ENCODE measurements at places on chromosomes 12 and 14. TPM values are rescaled to one million over a fixed set of nuclear protein-coding genes. Genes with fewer than 3 reads are reported as not detected.

Gene ARHGAP9
- total RNA-seq: 101 TPM

Gene ABCC9
- total RNA-seq: 0.05 TPM

Gene AQP6
- not detected for total RNA-seq

Gene ACRBP
- total RNA-seq: 1.8 TPM

Gene KRT6C
- not detected for total RNA-seq

Gene MIP
- total RNA-seq: not detected

Gene SLC4A8
- total RNA-seq: 10.7 TPM

Gene SSTR1
- 0.05 TPM for total RNA-seq

DNA sequence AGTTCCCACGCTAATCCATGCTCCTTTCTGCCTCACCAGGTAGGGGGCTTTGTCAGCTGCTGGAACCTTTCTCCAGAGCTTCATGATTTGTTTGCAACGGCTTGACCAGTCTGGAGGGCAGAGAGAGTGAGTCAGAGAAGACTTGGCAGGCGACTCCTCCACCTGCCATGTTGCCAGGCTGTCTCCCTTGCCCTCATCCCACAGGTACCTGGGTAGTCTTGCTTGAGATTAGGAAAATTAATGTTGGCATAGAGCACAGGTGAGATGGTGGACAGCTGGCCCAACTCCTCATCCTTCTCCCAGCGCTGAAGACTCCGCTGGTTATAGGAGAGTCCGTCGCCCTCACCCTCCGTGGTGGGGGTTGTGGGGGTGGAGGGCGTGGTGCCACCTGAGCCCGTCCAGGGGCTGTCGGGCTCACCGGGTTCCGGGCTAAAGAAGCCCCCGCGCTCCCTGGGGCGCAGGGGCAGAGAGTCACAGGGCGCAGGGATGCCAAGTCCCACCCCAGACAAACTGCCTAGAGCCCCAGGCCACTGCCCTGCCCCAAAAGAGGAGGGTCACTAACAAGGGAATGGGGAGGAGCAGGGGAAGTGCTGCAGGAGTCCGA, 18.6 kb downstream of the KMT2D start:
- no peak for DNase-seq

DNA sequence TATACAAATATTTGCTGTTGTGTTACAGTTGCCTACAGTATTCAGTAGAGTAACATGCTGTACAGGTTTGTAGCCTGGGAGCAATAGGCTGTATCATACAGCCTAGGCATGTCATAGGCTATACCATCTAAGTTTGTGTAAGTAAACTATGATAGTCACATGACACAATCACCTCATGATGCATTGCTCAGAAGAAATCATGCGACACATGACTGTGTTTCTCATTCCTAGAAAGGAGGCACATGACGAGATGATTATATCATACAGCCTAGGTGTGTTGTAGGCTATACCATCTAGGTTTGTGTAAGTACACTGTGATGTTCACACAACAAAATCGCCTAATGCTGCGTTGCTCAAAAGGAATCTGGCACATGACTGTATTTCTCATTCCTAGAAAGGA, 31.9 kb downstream of the NOPCHAP1 start:
- DNase-seq: no peak

- DNase-seq: no peak
Measured at GRCh38 chr14:99389174-99389826, 91.4 kb downstream of the SETD3 start.

DNA sequence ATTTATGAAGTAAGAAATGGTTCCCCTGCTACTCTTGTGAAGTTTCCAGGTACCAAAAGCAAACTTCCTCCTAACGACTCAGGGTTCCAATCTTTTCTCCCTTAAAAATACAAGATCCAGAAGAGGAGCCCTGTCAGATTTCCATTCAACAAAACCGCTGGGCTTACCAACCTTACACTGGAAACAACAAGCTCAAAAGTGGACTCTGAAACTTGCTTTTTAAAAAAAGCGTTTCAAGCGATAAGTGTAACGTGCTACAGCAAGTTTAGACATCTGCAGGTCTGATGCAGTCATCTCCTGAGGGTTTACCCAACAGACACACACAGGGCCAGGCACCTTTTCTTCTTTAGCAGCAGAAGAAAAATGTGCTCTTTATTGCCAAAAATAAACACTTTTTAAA, 6.9 kb upstream of the CREBL2 start:
- no peak for DNase-seq

- DNase-seq: no peak
Measured at GRCh38 chr12:120367233-120367923, 1.6 kb downstream of the MSI1 start.

- DNase-seq: no peak
Measured at GRCh38 chr12:122412851-122413433, 9.5 kb downstream of the CLIP1 start.

- no peak for DNase-seq
Measured at GRCh38 chr14:97218274-97218673, 421.1 kb downstream of the VRK1 start.

GRCh38 chr12:103178366-103179080, 221.0 kb downstream of the ASCL1 start:
- DNase-seq: no peak

DNA sequence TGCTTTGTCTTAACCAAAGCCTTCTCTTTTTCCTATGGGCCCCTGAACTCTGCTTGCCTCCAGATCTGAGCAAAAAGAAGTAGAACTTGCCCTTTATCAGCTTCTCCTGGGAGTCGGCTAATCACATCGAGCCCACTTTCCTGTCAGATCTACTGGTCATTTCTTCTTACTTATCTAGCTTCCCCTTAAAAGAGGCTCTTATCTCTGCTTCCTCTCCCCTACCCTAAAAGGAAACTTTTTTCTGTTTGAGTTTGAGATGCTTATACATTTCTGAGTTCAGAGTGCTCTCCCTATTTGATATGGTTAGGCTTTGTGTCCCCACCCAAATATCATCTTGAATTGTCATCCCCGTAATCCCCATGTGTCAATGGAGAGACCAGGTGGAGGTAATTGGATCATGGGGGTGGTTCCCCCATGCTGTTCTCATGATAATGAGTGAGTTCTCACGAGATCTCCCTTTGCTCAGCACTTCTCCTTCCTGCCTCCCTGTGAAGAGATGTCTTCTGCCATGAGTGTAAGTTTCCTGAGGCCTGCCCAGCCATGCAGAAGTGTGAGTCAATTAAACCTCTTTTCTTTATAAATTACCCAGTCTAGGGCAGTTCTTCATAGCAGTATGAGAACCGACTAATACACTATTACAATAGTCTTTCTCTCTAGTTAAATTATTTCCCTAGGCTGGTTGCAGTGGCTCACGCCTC, 114.7 kb upstream of the AMN1 start:
- no peak for DNase-seq

DNA sequence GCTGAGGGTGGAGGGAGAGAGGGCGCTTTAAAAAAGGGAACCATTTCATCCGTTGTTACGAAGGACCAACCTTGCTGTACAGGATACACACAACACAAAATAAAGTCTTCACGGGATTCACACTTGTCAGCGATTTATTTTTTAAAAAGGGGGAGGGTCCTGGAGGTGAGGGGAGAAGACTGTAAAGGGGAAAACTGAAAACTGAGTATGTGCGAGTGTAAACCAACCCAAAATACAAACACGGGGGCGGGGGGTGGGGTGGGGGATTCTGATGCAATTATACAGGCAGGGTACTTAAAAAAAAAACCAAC, 499 bp upstream of the PRKAG1 start:
- no peak for DNase-seq

- no peak for DNase-seq
Measured at GRCh38 chr12:119229837-119230236, 51.1 kb downstream of the HSPB8 start.

GRCh38 chr12:7113389-7113871, 4.4 kb upstream of the C1RL start:
- no peak for DNase-seq

GRCh38 chr12:66331016-66331415, 28.7 kb downstream of the HELB start:
- DNase-seq: no peak

DNA sequence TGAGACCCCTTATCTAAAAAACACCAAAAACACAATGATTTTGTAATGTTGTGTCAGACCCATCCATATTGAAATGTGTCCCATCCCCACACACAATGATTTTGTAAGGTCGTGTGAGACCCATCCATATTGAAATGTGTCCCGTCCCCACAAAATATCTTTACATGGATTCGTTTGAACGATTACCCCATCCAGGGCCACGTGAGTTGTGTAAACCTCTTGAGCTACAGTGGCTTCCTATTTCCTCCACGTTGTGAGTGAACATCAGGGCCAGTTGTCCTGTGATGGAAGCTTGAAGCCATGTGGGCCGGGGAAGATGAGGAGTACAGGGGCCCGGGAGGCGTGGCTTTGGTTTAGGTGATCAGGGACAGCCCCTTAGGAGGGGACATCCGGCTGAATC, 27.0 kb upstream of the ULK1 start:
- DNase-seq: no peak

GRCh38 chr14:76917158-76917596, 91.0 kb downstream of the LRRC74A start:
- no peak for DNase-seq

DNA sequence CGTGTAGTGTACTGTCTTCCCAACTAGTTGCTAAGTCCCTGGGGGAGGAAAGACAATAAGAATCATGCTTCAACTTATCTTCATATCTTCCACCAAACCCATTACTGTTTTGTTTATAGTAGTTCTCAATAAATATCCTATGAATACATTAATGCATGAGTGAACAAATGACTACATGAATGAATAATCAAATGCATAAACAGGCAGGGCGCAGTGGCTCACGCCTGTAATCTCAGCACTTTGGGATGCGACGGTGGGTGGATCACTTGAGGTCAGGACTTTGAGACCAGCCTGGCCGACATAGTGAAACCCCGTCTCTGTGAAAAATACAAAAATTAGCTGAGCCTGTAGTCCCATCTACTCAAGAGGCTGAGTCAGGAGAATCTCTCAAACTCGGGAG, 32.1 kb upstream of the NR2C1 start:
- DNase-seq: no peak

- DNase-seq: no peak
Measured at GRCh38 chr12:123391546-123392343, 7.8 kb downstream of the KMT5A start.

DNA sequence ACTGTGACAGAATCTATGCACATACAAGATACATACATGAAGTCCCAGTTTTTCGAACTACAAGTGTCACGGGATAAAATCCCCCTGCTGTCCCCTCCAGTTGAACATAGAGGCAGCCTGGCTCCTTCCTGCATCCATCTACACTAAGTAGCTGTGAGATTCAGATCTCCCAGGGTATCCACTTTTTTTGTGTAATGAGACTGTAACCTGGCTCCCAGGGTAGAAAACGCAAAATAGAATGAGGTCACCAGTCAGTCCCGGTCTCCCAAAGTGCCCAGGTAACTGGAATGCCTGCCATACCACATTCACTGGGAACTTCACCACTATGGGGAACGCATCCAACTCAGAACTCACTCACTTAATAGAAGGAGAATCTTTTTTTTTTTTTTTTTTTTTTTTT, 67.8 kb downstream of the TMCC3 start:
- no peak for DNase-seq

- no peak for DNase-seq
Measured at GRCh38 chr12:111068290-111068689, 147.9 kb upstream of the MYL2 start.

DNA sequence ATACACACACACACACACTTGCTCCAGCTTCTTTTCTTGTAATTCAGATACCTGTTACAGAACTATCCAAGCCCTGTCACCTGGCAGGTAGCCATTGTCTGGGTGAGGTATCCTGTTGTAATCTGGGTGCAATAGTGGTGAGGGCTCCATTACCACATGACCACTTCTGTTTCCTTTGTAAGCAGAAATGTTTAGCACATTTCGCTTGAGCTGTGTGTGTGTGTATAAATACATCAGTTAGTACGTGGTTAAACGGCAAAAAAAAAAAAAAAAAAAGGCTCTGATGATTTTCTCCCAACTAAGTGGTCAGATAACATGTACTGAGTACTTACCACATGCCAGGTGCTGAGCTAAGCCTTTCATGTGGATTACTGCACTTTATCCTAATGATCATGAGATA, 129.3 kb upstream of the SSTR1 start:
- DNase-seq: no peak

Measured in GM12878 (cell line).